Fibroblast of lung (primary cell): ENCODE measurements at places on chromosomes 12 and 14. TPM values are rescaled to one million over a fixed set of nuclear protein-coding genes. Genes with fewer than 3 reads are reported as not detected.

DNA sequence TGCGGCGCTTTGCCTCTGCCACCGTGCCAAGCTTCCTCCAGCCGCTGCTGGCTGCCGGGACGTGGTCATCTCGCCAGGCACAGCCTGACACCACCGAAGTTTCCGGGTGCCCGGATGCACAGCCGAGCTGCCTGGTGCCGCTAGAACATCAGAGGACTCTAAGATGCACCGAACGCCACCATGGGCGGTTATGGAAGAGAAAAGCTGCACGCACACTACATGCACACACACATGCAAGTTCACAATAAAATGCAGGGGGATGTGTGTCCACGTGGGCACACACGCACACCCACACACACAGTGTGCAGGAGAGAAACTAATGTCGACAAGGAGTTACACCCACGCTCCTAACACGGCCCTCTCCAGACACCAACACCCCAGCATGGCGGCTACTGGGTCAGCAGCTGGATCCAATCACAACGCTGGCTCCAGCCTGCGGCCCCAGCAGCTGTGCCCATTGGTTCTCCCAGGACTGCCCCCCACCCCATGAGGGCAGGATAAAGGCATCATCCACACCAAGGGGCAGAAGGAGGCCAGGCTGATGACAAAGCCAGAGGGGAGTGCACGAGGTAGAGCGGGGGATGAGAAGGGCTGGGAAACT, 82.7 kb downstream of the BCL11B start:
- DNase-seq = no peak

DNA sequence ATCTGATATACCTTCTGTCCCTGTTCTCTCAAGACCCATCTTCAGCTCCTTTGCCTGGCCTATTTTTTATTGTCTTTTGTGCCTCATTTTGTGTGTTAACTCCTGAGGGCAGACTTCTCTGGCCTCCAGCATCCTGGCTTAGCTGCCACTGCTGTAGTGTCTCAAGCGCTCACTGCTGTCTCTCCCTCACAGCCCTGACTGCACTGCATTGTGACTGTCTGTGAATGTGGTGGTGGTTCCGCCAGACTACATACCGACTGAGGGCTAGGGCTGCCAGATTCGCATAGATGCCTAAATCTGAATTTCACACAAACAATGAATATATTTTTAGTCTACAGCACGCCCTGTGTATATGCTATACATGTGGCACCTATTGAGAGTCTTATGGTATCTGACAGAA, 1088.9 kb upstream of the TMEM132C start:
- no peak for DNase-seq

GRCh38 chr12:26327975-26328644, 132.7 kb downstream of the SSPN start:
- DNase-seq = no peak

- DNase-seq = peak; percentile 27
These were observed 417.1 kb downstream of the AEBP2 start for GRCh38 chr12:19856389-19856788.

GRCh38 chr14:62983821-62984220, 61.4 kb downstream of the KCNH5 start:
- DNase-seq = no peak

DNA sequence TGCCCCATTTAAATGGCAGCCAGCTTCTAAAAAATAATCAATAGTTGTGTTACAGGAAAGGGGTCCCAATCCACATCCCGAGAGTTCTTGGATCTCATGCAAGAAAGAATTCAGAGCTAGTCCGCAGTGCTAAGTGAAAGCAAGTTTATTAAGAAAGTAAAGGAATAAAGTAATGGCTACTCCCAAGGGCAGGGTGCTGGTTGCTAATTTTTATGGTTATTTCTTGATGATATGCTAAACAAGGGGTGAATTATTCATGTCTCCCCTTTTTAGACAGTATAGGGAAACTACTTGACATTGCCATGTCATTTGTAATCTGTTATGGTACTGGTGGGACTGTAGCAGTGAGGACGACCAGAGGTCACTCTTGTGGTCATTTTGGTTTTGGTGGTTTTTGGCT, 591.3 kb downstream of the LRFN5 start:
- no peak for DNase-seq

- peak; percentile 97 for DNase-seq
These were observed 41.3 kb downstream of the FANCM start for GRCh38 chr14:45177076-45177475.

- peak; percentile 71 for DNase-seq
These were observed 46.7 kb upstream of the EVL start for GRCh38 chr14:100018482-100018881.

DNA sequence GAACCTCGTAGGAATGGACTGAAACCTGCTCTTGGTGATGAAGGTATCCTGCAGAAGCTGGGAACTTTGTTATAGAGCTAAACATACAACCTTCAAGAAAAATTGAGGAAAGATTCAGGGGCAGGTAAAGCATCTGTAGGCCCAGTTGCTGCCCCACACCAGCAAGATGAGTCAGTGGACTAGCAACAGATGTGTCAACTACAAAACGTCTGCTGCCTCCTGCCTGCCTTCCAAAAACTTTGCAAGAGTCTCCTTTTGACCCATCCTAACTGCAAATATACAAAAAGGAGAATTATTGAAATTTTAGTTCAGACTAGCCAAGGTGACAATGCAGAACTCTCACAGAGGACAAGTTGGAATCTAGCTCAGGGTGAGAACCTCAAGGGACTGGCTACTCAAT, 60.9 kb upstream of the TMTC1 start:
- peak; percentile 15 for DNase-seq

DNA sequence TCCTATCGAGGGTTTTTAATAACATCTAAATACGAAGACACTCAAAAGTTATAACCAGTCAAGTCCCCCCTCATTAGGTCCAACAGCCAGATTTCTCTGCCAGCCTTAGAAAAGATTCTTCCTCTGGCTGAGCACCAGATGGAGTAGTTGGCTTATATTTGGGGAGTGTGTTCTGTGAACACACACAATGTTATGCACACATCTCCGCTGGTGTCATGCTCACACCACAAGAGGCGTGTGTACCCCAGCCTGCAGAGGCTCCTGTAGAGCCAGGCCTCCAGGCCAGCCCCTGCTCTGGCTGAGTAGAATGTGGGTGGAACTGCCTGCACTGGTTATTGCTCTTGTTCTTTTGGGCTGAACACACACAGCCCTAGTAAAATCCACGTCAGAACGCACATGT, 64.0 kb downstream of the PIWIL1 start:
- no peak for DNase-seq

DNA sequence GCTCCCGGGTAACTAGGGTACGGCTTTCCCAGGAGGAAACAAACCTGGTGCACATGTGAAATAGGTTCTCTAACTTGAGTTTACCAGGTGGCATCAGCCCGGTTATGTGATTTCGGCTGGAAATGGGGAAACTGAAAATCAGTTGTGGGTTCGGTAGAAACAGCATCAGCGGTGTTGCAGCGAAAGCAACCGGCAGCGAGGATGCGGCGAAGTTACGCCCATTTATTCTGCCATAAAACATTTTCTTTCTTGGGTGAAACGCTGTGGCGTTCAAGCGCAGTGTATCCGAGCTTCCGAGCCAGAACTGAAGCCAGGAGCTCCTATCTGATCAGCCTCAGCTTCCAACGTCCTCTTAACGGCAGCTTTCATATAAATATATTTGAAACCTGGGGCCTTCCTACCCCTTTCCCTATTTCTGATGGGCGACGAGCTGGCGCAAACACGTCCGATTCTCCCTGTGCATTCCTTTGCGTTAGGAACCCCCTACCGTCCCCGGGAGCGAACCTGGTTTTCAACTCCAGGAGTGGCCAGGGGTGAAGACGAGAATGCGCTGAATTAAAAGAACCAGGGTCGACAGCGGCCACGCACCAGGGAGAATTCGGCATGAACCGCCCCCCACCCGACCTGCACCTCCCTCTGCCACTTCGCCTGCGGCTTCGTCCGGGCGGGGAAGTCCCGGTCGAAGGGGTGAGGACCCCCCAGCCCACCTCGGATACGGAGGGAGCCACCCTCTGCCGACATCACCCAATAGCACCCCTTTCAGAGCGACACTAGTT, 1.6 kb downstream of the DPF3 start:
- DNase-seq = peak; percentile 47

- no peak for DNase-seq
These were observed 28.5 kb upstream of the KLHL42 start for GRCh38 chr12:27751386-27752047.

GRCh38 chr12:114090211-114090610, 124.1 kb upstream of the RBM19 start:
- DNase-seq = no peak

- no peak for DNase-seq
These were observed at the start of gene CEBPE for GRCh38 chr14:23118506-23119362. Gene CEBPE (minus strand): TSS chr14:23119255. CDS start chr14:23119091, 164 bp downstream.

GRCh38 chr14:100562751-100563150, 24.5 kb downstream of the BEGAIN start:
- DNase-seq = no peak

MIPOL1 gene
- 8.6 and 9.0 TPM in 2 replicates for total RNA-seq

OVCH1 gene
- total RNA-seq = 0.51 and 1.2 TPM in 2 replicates

NID2 gene
- 93.7 and 181 TPM in 2 replicates for total RNA-seq

CAND1 gene
- total RNA-seq = 101 and 103 TPM in 2 replicates

ENTPD5 gene
- total RNA-seq = 6.7 and 9.6 TPM in 2 replicates

AP5M1 gene
- total RNA-seq = 13.9 and 15.2 TPM in 2 replicates

SLCO1B1 gene
- not detected in 2 replicates for total RNA-seq

ACAD10 gene
- 16.2 and 19.8 TPM in 2 replicates for total RNA-seq

FZD10 gene
- under 0.01 TPM in 1 of 2 replicates, not detected in the other for total RNA-seq

NGB gene
- total RNA-seq = not detected in 2 replicates

DNAJC22 gene
- total RNA-seq = 4.6 and 4.8 TPM in 2 replicates
